ENCODE measurements at places on chromosomes 6 and 20. TPM values are rescaled to one million over a fixed set of nuclear protein-coding genes. Genes with fewer than 3 reads are reported as not detected.

The NUP43 gene
- total RNA-seq, result 15.5 TPM

The HLA-DRB5 gene
- 8.8 TPM for total RNA-seq

The B3GAT2 gene
- total RNA-seq, result 0.29 TPM

The PLTP gene
- 100.0 TPM for total RNA-seq

The CAGE1 gene
- total RNA-seq, result not detected

- H3K4me3 ChIP-seq, result no peak overlapping the region
- no peaks in the 10 kb centered on the region for H3K4me1 ChIP-seq
- no peak for DNase-seq
- H3K36me3 ChIP-seq, result no peaks in the 10 kb centered on the region
These were observed 76.7 kb upstream of the LAMA2 start for GRCh38 chr6:128806261-128806660.

DNA sequence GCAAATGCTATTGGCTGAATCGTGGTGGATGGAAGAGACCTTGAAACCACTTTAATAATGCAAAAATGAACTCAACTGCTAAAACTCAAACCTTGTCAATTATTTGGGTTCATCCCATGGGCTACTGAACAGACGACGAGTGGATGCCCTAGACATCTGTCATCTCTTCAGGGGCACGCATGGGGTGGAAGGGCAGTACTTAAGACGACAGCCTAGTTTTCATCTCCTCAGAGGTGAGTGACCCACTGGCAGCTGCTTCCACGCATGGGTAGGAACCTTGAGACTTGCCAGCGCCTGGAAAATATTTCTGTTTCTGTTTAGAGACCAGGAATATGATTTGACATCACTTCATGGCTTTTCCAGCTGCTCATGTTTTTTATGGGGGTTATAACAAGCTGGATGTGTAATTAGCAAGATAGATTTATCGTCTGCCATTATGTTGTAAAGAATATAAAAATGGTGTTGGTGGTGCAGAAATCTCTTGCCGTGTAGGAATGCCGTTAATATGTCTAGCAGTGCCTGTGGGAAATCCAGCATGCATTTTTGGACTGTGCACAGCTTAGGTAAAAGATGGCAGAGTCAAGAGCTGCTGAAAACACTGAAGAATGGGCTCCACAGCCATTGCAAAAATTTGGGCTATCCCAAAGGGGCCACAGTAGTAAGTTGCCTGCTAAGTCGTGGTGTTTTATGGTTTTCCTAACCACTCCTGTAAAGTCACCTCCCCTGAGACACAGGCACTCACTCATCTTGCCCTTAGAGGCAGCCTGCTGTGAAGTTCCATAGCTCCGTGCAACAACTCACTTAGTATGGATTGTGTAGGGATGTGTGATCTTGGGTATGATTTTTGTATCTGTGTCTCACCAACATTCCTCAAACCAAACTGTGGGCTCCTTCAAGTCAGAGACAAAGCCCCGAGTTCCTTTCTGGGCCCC, 203.3 kb downstream of the EYA2 start:
- peak; percentile 11 for DNase-seq
- H3K27me3 ChIP-seq, result no peaks in the 10 kb centered on the region
- H3K4me3 ChIP-seq, result no peak overlapping the region
- no peaks in the 10 kb centered on the region for H3K4me1 ChIP-seq

- DNase-seq, result no peak
- H3K36me3 ChIP-seq, result no peaks in the 10 kb centered on the region
- no peak overlapping the region for H3K4me3 ChIP-seq
- H3K27me3 ChIP-seq, result no peaks in the 10 kb centered on the region
- no peaks in the 10 kb centered on the region for H3K4me1 ChIP-seq
These were observed 782.4 kb upstream of the EYS start for GRCh38 chr6:66489269-66489987.

DNA sequence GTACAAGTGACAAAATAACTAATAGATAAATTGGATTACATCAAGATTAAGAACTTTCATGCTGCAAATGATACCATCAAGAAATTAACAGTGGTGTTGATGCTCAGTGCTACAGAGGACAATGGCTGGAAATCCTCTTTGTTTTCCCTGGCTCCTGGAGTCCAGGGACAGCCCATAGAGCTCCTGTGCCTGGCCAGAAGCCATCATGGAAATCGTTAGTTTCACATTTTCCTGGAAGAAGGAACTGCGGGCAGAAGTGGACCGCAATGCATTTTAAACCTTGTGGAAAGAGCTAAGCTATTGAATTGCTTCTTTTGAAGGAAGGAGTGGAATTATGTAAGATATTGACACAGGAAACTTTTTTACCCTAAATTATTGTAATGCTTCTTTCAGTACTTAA, 276.0 kb downstream of the GJA1 start:
- H3K27ac ChIP-seq, result no peak overlapping the region
- no peaks in the 10 kb centered on the region for H3K36me3 ChIP-seq
- no peak for DNase-seq
- H3K27me3 ChIP-seq, result no peaks in the 10 kb centered on the region
- H3K4me3 ChIP-seq, result no peak overlapping the region

GRCh38 chr20:58169450-58169849, 59.0 kb downstream of the ANKRD60 start:
- no peak overlapping the region for H3K27ac ChIP-seq
- H3K4me3 ChIP-seq, result no peak overlapping the region
- H3K27me3 ChIP-seq, result no peaks in the 10 kb centered on the region
- DNase-seq, result no peak
- no peaks in the 10 kb centered on the region for H3K4me1 ChIP-seq

- H3K27me3 ChIP-seq, result no peaks in the 10 kb centered on the region
- H3K4me1 ChIP-seq, result no peaks in the 10 kb centered on the region
- H3K27ac ChIP-seq, result no peak overlapping the region
- DNase-seq, result no peak
- H3K4me3 ChIP-seq, result no peak overlapping the region
- H3K36me3 ChIP-seq, result no peaks in the 10 kb centered on the region
These were observed 6.8 kb downstream of the CGA start for GRCh38 chr6:87088076-87088475.

- peak; percentile 46 for DNase-seq
- no peaks in the 10 kb centered on the region for H3K27me3 ChIP-seq
- peak overlapping the region; percentile 62 for H3K27ac ChIP-seq
- H3K36me3 ChIP-seq, result no peaks in the 10 kb centered on the region
- no peak overlapping the region for H3K4me3 ChIP-seq
These were observed 82.3 kb upstream of the RIPOR2 start for GRCh38 chr6:25017932-25018567.

DNA sequence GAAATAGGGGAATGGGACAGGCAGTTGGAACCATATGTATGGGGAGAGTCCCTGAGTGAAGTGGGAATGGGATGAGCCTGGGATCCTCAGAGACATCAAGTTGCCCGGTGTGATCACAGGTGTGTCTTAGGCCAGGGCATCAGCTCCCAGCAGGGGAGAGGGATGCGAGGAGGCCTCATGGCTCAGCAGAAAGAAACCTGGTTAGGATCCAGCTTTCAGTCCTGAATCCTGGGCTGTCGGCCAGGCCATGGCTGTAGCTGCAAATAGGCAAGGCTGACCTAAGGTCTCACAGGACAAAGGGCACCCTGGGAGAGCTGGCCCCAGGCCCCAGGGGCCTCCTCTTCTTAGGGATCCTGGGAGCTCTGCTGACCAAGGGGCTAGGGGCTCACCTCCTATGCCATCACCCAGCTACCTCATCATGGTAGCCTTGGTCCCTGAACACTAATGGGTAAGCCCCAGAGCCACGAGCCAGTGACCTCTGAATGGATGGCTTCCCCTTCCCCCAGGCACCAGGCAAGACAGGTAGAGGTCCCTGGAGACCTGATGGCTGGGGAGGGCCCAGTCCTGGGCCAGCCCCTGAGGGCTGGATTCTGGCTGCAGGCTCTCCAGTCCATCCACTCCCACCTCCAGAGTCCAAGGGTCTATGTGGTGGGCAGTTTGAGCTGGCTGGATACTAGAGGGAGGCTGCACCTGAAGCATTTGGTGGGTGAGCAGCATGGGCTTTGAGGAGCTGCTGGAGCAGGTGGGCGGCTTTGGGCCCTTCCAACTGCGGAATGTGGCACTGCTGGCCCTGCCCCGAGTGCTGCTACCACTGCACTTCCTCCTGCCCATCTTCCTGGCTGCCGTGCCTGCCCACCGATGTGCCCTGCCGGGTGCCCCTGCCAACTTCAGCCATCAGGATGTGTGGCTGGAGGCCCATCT, at the start of gene SLC22A7:
TSS of gene SLC22A7 (plus strand) at position 617 of the 921 bp plus-strand sequence. CDS start at position 716, 99 bp downstream.
- H3K4me1 ChIP-seq, result no peaks in the 10 kb centered on the region
- no peaks in the 10 kb centered on the region for H3K27me3 ChIP-seq
- no peak within 1 kb of the TSS for H3K4me3 ChIP-seq
- H3K27ac ChIP-seq, result no peak within 1 kb of the TSS

DNA sequence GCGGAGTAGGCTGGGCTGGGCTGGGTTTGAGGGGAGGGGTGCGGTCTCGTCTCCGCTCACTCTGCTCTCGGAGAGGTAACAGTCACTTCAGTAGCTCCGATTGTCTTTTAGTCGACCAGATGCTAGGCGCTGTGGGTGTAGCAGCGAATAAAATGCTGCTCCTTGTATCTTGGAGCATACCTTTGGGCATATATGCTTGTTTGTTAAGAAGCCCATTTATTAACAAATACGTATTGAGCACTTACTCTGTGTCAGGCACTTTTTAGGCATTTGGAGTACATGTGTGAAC, 545 bp downstream of the ACTR5 start:
- peak overlapping the region; percentile 96 for H3K27ac ChIP-seq
- H3K4me1 ChIP-seq, result peaks cover 7% of the 10 kb centered on the region
- DNase-seq, result no peak
